SHP77 treated with DMSO at 0.1 percent for 48 hours (cell line): ENCODE measurements at places on chromosomes 6 and 20.

DNA sequence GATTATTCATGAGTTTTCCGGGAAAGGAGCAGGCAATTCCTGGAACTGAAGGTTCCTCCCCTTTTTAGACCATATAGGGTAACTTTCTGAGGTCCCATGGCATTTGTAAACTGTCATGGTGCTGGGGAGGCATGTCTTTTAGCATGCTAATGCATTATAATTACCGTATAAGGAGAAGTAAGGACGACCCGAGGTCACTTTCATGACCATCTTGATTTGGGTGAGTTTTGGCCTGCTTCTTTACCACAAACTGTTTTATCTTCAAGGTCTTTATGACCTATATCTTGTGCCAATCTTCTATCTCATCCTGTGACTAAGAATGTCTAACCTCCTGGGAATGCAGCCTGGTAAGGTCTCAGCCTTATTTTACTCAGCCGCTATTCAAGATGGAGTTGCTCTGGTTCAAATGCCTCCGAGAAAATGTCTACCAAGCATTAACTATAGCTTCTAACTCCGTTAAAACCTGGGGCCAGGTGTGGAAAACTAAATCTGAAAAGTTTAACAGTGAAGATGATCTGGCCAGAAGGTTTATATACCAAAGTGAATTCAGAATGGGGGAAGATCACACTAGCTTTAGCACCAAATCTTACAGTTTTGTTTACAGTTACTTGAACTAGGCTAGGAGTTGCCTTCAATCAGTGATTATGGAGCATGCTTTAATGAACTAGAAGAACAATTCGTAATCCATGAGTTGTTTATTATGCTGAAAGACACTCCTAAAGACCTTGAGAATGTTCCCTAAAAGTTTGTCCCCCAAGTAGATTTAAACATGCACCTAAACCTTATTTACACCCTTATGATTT lies 80.0 kb upstream of the TOP1 start:
- no peak for DNase-seq

- no peak for DNase-seq
These were observed 48.1 kb upstream of the MBOAT1 start for GRCh38 chr6:20260360-20260759.

GRCh38 chr6:157569543-157569942 lies 188.6 kb downstream of the ZDHHC14 start:
- no peak for DNase-seq

DNA sequence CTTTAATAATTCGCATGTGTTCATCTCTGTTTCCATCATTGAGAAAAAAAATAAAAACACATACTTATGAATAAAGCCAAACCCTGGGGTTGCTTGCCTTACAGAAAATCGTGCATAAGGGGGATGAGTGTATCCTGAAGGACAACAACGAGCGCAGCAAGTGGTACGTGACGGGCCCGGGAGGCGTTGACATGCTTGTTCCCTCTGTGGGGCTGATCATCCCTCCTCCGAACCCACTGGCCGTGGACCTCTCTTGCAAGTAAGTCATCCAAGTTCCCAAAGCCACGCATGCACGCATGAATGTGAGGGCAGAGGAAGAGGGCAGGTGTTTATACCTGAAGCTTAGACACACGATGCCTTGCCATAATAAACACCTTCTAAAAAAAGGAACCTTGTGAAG lies 20.9 kb upstream of the SNRNP48 start:
- no peak for DNase-seq

DNA sequence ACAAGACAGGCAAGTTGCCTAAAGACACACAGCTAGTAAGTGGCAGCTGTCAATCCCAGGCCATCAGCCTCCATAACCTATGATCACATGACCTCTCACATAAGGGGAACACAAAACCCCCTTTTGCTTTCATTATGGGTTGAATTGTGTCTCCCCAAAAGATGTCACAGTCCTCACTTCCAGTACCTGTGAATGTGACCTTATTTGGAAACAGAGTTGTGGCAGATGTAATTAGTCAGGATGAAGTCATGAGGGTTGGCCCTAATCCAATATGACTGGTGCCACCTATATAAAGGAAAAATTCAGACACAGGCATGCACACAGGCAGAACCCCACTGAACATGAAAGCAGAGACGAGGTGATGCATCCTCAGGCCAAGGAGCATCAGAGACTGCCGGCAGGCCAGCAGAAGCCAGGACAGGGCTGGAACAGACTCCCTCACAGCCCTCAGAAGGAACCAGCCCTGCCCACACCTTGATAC lies 33.6 kb downstream of the GFOD1 start:
- DNase-seq, result no peak

DNA sequence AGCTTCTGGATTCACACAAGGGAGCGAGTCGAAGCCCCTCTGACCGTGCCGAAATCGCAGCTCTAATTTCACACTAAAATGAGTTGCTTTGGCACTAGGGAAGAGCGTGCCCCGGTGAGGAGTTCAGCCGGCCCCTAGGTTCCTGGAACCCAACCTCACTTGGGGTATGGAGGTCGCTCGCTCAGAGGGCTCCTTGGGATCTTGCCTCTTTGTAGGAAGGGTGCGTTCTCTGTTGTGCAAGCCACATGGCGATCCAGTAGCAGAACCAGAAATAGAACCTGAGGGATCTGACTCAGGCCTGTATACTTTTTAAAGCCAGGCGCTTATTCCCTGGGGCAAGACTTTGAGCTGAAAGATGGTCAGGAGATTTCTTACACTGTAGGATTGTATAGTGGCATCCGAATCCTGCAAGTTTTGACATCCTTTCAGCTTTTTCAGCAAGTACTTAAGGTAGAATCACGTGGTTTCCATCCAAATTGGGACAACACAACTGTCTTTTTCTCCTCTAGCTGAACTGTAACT lies 861 bp upstream of the RALGAPA2 start:
- peak; percentile 44 for DNase-seq

DNA sequence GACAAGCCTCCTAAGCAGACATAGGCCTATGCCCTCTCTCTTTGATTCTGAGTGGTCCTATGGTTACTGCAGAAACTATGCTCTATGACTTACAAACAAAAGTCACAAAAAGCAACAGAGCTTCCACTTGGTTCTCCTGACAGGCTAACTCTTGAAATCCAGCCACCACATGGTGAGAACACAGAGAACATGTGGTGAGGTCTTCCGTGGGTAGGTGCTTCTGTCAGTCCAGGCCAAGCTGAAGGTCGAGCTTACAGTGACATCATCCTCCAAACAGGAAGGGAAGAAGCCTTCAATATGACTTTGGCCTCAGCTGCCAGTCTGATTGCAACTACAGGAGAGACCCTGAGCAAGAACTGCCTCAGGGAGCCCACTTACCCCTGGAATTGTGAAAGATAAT lies 265.5 kb downstream of the TBX18 start:
- DNase-seq, result no peak

- DNase-seq, result peak; percentile 43
These were observed 202.5 kb upstream of the SGK1 start for GRCh38 chr6:134520181-134521115.

DNA sequence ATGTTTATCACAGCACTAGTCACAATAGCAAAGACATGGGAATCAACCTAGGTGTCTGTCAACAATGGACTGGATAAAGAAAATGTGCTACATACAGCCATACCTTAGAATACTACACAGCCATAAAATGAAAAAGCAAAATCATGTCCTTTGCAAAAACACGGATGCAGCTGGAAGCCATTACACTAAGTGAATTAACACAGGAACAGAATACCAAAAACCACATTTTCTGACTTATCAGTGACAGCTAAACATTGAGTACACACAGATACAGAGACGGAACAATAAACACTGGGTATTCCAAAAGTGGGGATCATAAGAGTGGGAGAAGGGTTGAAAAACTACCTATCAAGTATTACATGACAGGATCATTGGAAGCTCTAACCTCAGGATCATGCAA lies 43.3 kb upstream of the DST start:
- DNase-seq, result no peak

GRCh38 chr6:37521674-37522073 lies 22.0 kb upstream of the CCDC167 start:
- DNase-seq, result no peak

DNA sequence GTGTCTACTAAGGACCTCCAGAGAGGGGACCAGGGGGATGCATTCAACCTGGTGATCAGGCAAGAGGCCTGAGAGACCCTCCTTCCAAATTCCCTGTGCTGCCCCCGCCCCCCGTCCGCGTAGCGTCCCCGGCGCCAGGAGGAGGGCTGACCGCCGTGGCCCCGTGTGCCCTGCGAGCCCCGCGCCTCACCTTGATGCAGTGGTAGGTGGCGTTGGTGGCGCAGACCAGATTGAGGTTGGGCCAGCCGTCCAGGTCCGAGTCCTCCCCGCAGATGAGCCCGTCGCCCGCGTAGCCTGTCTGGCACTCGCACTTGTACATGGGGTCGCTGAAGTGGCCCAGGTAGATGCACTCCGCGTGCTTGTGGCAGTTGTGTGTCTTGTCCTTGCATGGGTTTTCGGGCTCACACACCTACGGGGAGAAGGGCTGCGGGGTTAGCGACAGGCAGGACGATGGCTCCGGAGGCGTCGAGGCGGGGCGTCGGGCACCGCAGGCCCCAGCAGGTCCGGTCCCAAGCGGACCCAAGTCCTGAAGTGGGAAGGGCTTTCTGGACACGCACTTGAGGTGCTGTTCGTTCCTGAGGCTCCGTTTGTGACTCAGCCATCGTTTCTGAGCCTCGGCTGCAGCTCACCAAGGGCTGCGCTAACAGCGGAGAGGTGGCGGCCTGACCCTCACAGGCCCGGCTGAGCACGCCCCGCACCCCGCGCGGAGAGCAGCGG lies 21.7 kb downstream of the THBS2 start:
- DNase-seq, result no peak

GRCh38 chr6:1201547-1202200 lies 110.2 kb upstream of the FOXQ1 start:
- no peak for DNase-seq

DNA sequence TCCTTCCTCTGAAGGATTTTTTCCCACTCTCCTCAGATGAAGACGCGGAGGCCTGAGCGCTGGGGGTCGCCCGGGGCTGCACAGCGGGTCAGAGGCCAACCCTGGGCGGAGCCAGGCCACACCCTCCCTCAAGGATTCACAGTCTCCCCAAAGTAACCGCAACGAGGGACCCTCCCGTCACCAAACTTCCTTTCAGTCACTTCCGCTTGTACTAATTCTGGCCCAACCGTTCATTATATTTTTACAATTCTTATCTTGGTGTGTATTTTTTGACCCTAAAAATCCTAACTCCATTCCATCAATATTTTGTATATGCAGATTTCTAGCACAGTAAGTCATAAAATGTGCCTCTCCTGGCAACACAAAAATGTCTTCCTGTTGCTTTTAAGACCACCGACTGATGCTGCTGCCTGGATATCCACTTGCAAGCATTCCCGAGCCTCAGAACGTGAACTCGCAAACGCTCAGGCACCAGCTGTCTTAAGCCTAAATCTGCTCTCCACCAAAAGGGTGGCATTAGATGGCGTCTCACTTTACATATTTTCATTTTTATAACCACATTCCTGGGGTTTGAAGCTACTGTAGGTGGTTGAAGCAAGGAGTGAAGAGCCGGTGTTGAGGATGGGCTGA lies 128.0 kb downstream of the DLL1 start:
- no peak for DNase-seq

DNA sequence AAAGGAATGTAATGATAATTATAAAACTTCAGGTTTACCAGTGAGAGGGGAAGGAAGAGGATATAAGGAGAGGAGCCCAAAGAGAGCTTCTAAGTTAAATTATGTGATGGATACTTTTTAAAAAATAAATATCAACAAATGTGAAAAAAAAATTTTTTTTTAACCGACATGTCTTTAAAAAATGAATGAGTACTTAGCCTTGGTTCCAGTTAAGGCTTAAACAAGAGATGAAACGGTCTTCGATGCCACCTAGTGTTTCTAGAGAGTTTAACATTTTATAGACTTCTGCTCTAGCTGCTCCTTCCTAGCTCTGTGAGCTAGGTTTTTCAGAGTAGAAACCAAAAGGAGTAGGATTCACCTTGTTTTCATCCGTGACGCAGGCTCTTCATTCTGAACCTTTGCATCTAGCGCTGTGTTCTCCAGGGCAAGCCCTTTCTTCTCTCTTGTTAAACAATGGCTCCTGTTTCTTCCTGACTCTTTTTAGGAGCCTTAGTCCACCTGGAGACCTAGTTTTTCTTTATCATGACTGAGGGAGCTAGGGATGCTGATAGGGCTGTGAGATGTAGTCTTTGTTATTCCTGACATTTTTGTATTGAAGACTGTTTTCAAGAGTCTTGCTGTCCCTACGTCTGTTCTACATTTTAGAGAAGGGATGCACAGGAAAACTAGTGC lies 42.4 kb upstream of the GNRH2 start:
- DNase-seq, result peak; percentile 42

- no peak for DNase-seq
These were observed 100.8 kb downstream of the HIVEP2 start for GRCh38 chr6:142844065-142844755.

DNA sequence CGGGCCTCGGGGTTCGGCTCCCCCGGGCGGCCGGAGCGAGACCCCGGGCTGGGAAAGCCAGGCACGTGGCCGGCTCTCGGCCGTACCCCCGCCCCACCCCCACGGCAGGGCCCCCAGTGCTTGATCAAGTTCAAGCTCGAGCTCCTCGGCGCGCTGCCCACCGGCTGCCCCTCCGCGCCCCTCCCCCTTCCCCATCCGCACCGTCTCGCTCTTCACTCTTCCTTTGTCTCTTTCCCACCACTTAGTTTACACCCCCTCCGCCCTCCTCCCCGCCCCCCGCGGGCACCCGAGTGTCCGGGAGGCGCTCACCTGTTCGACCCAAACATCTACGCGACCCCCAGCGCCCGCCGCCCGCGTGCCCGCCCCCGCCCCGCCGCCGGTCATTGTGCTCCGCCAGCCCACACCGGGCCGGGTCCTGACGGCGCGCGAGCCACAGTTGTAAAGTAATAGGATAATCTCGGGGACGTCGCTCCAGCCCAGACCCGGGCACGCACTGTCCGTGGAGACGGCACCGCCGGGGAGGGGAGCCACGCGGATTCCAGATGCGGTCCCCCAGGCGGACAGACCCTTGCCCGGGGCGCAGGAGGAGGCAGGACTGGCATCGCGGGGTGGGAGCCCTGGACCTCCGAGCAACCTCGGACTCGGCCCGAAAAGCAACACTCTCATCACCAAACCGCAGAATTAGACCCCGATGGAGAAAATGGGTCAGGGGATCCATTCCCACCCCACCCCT lies 100.7 kb downstream of the NOL4L start:
- DNase-seq, result no peak
